ENCODE measurements at places on chromosomes 5 and 9. TPM values are rescaled to one million over a fixed set of nuclear protein-coding genes. Genes with fewer than 3 reads are reported as not detected.

Gene CAVIN4
- total RNA-seq: 0.45 TPM

Gene SLC34A1
- 0.10 TPM for total RNA-seq

Gene ZNF483
- not detected for total RNA-seq

Gene FNBP1
- 18.4 TPM for total RNA-seq

Gene BTNL8
- 0.18 TPM for total RNA-seq

Gene SLC36A2
- total RNA-seq: not detected

Gene GMCL2
- total RNA-seq: not detected

Gene IGIP
- 0.85 TPM for total RNA-seq

Gene CCDC180
- total RNA-seq: 0.03 TPM
